ENCODE measurements at places on chromosomes 4 and X.

DNA sequence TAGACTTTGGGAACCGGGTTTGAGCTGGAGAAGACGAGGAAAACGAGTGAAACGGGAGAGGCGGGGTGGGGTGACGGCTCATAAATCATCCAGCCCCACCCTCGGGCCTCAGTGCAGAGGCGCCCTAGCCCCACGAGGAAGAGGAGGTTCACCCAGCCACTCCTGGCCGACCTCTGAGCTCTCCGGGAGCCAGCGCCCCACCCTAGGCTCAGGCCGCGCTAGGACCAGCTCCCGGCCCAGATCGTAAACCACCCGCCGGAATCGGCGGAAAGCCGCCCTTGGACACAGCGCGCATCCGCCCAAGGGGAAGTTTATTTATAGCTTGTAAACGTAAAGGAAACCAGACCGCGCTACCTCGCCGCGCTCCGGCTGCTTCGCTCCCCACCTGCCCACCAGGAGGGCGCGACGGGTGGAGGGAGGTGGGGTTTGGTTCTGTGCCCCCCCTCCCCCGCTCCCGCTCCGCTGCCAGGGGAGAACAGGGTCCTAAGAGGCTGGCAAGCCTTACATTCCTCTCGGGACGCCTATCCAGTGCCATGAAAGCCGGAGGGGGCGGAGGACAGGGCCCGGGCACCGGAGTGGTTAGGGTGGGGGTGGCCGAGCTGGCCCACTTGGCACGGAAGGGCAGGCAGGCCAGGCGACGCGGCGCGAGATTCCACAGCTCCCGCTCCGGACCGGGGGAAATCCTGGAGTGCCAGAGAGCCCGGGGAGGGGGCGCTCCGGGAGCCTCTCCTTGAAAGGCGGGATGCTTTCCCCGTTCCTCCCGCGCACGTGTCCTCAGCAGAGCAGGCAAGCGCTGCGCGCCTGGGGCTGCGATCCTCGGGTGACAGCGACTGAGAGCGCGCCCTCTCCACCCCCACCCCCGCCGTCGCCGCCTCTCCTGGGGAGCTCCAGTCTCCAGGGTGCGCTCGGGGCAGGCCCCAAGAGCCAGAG, 84.2 kb downstream of the BCOR start:
- DNase-seq = peak; percentile 65

GRCh38 chrX:57587062-57587461, 4.7 kb upstream of the ZXDB start:
- no peak for DNase-seq

- DNase-seq = no peak
Observed at GRCh38 chr4:48557478-48557877, 67.4 kb downstream of the ZAR1 start.

- peak; percentile 22 for DNase-seq
Observed at GRCh38 chr4:187362937-187363857, 632.4 kb upstream of the ZFP42 start.

- DNase-seq = no peak
Observed at GRCh38 chr4:104492183-104492771, 2.4 kb downstream of the CXXC4 start.

GRCh38 chrX:55489314-55490009, at the start of gene USP51:
Gene USP51 (minus strand): TSS chrX:55489848. CDS start chrX:55488939, 909 bp downstream.
- no peak for DNase-seq

DNA sequence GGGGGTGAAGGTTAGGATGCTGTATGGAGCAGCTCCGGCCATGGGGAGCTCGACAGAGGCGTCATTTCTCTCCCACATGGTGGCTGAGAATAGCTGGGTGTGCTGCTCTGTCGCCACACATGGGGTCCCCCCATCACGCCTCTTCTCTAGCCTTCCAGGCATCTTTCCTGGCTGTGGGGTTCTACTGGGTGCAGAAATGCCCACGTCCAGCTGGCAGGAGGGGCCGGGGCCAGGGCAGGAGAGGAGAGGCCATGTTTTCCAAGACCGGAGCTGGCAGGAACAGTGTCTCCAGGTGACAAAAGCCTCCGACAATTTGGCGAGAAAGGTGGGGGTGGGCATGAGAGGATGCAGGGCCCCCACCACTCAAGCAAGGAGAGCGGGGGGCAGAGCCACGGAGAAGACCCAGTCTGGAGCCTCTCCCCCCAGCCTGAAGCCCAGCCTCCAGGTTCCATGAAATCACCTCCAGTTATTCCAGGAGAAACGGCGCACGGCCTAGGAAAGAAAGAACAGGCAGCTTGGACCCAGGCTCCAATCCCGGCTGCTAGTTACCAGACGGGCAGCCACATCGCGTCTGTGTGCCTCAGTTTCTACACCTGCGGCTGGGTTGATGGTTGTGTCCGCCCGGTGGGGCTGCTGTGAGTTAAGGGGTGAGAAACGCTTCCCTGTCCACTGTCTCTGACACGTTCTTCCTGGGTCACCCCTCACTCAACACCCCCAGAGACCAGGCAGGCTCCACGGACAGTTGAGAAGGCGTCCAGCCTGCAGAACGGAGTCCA, 27.4 kb upstream of the SPON2 start:
- DNase-seq = no peak

DNA sequence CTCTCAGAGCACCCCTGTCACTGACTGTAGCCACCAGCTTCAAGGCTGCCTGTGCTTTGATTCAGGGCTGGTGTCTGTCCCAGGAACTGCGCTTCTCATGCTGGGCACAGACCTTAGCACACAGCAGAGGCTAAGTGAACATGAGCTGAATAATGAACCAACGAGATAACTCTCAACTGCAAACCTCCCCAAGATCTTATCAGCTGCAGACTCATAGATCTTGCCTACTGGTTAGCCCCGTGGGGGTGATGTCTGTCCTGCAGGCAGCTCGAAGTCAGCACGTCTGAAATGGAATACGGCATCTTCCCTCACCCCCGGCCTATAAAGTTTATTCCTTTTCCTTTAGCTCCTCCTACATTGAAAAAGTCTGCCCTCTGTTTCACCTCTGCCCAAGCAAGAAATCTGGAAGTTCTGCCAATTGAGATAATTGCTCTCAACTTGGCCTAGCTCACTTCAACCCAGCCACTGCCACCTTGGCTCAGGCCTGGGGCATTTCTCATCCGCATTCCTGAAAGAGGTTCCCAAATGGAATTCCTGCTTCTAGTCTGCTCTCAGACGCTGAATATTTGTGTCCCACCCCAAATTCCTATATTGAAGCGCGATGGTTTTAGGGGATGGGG, 73.7 kb downstream of the GATB start:
- no peak for DNase-seq

GRCh38 chr4:82201805-82202641, 171.8 kb downstream of the HNRNPD start:
- peak; percentile 32 for DNase-seq

DNA sequence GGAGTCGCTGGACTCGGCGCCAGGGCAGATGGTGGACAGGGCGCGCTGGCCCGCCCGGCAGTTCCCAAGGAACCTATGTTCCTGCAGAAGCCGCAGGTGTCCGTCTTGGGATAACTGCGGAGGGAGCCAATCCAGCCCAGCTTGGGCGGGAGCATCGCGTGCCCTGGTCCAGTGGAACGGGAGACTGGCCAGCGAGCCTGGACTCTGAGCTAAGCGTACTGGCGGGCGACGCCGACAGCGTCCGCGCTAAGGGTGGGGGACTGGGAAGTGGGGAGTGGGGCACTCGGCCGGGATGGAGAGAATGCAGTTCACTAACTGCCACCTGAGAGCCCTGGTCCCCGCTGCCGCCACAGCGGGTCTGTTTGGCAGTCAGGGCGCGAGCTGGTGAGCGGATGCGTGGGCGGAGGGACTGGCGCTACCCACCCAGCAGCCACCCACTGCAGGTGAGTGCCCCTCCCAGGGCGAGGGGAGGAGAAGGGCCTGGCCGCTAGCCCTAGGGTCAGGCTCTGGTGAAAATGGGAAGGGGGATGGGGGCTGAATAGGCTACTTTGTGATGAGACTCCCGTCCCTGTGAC, 1.3 kb upstream of the MAMLD1 start:
- DNase-seq = no peak

DNA sequence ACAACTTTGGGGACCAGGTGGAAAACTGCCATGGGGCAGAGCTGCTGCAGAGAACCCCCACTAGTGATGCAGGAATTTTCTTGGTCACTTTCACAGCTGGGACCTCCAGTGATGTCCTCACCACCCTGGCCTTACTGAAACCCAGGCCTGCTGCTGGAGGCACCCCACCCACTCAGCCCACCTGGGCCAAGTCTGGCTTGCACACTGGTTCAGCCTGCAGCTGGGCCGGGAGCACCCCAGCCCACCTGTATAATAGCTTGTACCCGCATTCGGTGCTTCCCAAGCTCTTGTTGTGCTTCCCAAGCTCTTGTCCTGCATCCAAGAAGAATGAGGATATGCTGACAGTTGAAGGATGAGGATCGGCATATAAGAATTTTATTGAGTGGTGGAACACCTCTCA, 86.4 kb upstream of the ZMAT1 start:
- no peak for DNase-seq

DNA sequence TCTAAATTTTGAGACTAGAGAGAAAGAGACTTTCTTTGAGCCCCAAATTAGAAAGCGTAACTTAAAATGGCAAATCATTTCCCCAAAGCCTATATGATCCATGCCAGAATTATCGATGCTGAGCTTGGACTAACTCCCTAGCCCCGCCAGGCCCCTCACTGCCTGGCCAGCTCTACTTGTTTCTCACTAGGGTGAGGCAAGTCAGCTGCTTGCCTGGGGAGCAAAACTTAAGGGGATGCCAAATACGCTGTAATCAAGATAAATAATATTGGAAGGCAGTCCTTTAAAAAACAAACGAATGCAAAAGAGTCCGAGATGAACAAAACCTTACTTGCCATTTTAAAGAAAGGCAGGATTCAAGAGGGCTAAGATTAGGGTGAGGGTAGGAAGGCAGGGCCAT, 236.0 kb downstream of the FRMPD4 start:
- DNase-seq = no peak

GRCh38 chr4:155617296-155617695, 49.4 kb upstream of the GUCY1A1 start:
- DNase-seq = no peak

DNA sequence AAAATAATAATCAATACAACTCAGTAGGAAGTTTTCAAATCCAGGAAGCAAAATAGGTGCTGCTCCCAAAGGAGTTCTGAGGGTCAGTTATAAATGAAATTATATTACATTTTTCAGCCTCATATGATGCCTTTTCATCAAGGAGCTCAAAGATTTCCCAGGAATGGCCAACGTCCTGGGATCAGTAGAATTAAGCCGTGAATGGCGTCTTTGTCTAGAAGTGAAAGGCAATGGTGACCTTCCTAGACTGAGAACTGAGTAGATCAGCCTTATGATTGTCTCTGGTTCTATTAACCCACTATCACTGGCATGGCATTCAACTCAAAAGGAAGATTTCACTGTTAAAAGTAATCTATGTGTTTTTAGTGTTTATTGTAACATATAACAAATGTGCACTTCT, 74.4 kb downstream of the ENOX2 start:
- DNase-seq = no peak

DNA sequence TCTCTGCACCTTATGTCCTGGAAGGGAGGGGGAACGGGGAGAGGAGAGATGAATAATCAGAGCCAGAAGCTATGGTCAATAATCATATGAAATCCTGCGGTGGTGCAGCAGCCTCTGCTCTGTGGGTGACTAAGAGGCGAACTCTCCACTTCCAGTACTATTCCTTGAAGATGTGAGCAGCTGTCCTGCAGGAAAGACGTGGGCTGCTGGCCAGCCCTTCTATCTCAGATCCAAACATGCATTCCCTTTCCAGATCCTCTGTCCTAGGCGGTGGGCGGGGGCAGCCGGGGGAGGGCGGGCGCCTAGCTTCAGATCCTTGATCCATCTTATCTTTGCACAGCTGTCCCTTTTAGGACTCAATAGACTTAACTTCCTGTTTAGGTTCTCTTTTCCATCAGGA, 34.5 kb downstream of the SPINK2 start:
- DNase-seq = peak; percentile 97

DNA sequence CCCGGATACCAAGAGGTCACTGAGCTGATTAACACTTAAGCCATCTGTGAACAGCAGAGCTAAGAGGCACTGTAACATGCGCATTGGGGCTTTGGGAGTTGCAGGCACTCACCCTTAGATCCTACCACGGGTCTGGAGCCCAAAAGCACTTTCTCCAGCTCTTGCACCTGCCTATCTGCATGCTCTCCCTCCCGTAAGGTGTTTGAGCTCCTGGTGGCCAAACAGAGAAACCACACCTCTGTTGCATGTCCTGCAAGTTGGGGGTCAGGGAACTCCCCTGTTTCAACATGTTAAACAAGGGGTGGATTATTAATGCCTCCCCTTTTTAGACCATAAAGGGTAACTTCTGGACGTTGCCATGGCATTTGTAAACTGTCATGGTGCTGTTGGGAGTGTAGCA, 49.8 kb downstream of the GYPA start:
- DNase-seq = no peak

- peak; percentile 39 for DNase-seq
Observed at GRCh38 chr4:7910263-7910896, 29.3 kb downstream of the AFAP1 start.

DNA sequence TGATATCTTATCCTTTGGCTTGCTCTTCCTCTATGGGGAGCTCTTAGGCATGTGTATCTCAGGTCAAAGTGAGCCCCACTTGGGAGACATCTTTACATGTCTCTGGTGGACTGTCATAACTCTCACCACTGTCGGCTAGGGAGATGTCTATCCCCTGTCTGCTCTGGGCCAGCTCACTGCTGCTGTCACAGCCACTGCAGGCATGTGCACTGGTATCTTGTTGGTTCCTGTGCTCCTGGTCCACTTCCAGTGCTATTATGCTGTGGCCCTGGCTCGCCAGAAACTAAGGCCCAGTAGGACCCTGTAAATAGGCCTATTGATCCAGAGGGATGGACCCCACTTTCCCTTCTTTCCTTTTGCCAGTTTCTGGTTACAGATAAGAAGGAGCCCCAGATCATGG, 56.6 kb upstream of the LAS1L start:
- DNase-seq = no peak

DNA sequence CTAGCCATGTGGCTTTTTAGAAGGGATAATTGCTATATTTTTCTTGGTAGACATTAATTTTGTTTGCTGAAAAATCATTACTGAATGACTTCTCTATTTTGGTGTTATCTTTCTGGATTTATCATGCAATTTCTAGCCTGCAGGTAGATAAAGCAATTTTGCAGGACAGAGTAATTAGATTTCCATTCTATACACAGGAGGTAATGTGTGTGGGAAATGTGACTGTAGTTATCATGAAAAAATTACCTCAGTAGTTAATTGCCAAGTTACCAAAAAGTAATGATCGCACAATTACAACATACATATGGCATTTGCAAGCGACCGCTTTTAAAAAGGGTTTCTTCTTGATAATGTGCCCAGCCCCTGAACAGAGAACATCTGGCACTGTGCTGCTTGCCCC, 66.1 kb downstream of the KIT start:
- DNase-seq = no peak

DNA sequence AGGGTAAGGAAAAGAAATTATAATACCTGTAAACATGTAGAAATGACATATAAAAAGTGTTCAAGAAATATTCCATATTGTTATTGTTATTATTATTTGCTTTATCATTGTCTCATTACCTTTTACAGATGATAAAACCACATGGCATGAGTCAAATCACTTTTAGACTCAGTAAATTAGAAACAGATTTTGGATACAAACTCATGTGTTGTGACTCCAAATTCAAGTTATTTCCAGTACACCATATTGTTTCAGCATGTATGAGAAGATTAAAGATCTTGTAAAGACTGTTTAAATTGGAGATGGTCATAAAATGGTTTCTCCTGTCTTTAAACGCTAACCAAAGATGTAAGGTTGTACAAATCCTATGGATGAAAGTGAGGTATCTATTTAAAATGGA, 18.1 kb downstream of the PPP1R2C start:
- DNase-seq = no peak

- no peak for DNase-seq
Observed at GRCh38 chrX:34132028-34132427, at the start of gene FAM47A. Gene FAM47A (minus strand): TSS chrX:34132314. CDS start chrX:34132278, 36 bp downstream.
